ENCODE measurements at places on chromosomes 12 and 14.

- no peak for DNase-seq
Measured at GRCh38 chr12:9730011-9730410, 2.9 kb downstream of the CLECL1 start.

GRCh38 chr14:26765768-26766520, 168.1 kb upstream of the NOVA1 start:
- no peak for DNase-seq

DNA sequence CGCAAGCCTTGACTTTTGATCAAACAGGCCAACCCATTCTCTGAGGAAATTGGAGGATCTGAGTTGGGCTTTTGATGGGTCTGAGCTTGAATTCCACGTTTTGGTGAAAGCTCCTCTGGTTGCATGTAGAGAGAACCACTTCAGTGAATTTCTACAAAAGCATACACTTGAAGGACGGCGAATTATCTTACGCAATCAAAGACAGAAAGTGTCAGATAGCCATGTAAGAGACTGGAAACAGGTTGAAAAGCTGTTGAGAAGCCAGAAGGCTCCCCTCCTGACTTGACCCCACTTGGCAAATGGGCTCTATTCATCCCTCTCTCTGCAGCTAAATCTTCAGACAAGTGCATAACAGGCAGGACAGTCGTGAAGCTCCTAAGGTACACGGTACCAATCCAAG, 809.1 kb downstream of the BCL11B start:
- DNase-seq: no peak

GRCh38 chr12:59808317-59808910, 212.6 kb downstream of the SLC16A7 start:
- DNase-seq: no peak

- no peak for DNase-seq
Measured at GRCh38 chr12:96233939-96234461, 39.8 kb downstream of the ELK3 start.

DNA sequence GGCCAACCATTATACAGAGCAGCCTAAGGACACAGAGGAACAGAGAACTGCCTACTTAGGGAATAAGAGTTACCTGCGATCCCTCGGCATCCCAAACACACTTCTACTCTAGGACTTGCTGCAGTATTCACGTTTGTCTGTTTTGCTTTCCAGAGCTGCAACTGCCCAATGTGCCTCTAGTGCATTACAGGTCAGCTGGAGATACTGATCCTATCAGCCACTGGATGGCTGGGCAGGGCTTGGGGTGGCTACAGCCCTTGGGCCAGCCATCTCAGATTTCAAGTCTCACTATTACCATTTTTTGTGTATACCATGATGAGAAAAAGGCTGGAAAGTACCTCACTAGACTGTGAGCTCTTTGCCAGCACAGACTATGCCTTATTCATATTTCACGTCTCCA, 4.6 kb downstream of the ARF3 start:
- no peak for DNase-seq

- no peak for DNase-seq
Measured at GRCh38 chr14:24721775-24722174, 87.8 kb upstream of the GZMB start.

- peak; percentile 40 for DNase-seq
Measured at GRCh38 chr12:131950182-131950913, 606 bp downstream of the EP400 start.

- no peak for DNase-seq
Measured at GRCh38 chr12:77521508-77522115, 309.1 kb upstream of the NAV3 start.

DNA sequence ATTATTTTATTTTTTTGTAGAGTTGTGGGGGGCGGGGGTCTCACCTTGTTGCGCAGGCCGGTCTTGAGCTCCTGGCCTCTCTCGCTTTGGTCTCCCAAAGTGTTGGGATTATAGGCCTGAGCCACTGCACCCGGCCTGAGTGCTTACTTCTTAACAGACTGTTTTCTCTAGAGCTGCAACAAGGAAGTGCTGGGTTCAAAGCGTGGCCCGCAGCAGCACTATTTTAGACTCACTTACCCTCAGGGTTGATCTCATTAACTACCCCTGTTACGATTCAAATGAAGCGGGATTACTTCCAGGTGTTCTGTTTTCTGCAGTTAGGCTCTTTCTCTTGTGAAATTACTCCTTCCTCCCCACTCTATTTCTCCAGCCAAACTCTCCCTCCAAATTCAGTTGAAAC, 8.7 kb downstream of the A2ML1 start:
- DNase-seq: no peak

DNA sequence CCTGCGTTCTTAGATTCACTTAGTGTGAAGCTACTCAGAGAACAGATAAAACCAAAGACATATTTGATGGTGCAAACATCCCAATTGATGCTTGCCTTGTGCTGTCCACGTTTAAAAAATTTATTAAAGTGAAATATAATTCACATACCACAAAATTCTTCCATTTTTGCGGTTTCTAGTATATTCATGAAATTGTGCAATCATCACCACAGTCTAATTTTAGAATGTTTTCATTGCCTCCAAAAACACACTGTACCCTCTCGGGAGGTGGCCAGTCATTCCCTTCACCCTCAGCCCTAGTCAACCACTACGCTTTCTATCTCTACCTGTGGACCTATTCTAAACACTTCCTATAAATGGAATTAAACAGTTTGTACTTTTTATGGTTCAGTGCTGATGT, 1109.2 kb downstream of the FLRT2 start:
- DNase-seq: no peak

- no peak for DNase-seq
Measured at GRCh38 chr14:44297437-44297836, 209.6 kb downstream of the FSCB start.

GRCh38 chr12:92971859-92972524, 42.9 kb upstream of the EEA1 start:
- DNase-seq: no peak

DNA sequence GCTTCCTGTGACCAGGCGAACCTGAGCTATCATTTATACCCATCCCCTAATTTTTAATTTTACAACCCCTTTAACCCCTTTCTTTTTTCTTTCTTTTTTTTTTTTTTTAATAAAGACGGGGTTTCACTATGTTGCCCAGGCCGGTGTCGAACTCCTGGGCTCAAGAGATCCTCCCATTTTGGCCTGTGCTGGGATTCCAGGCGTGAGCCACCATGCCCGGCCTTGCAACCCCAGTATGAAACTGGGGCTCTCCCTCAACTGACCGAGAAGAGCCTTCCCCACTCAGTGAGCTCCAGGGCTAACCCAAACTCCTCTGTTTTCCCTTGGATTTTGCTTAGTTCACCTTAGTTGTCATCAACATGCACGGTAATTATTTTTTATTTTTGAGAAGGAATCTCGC, 992 bp downstream of the CPSF2 start:
- DNase-seq: no peak

GRCh38 chr14:35298351-35298750, 6.2 kb downstream of the PSMA6 start:
- DNase-seq: no peak

DNA sequence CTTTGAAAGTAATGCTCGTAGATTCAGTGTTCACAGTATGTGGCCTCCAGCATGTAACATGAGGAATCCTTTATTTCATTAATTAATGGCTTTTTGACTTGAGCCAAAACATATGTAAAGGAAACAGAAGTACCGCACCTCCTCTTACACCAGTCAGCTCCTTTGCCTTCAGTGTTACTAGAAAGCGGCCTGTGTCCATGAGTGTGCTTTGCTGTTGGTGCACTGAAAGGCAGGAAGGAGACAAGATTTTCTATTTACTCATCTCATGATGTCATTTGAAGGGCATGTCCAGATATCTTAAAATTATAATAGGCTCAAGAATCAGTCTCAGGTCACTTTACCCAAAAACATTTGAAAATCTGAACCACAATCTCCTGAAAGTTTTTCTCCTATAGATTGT, 9.9 kb upstream of the CCT2 start:
- DNase-seq: no peak

DNA sequence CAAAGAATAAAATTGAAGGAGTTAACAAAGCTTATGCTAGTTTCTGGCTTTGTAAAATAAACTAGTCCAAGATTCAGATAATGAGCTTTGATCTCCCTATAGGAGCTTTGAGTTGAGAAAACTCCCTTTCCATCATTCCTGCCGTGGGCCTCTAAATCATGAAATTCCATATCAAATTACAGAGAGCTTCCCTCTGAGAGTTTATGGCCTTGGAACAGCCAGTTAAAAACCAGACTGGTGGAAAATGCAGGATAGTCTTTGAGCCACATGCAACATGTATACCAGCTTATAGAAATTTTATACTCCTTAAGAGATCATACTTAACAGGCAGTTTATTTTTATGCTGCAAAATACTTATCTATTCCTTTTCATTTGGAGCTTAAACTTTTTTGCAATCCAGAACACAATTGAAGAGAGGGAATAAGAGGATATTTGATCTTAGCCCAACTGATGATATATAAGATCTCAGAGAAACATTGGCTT, 175.8 kb upstream of the ATP2B1 start:
- DNase-seq: no peak

DNA sequence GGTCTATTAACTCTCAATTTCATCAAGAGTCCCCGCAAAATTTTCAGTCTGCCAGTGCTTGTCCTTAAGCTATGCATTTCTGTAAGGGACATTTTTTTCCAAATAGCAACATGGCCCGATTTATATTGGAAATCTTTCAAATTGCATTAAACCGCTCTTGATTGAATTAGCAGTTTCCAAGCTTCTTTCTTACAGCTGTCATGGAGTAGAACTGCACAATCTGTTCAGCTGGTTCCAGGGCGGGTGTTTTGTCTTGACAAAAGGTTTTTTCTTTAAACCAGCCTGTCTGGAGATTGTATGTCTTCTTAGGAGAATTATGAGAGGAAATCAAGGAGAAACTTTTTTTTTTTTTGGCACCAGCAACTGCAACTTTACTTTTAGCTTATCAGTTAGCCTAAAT, 185.8 kb downstream of the ALG10B start:
- no peak for DNase-seq

DNA sequence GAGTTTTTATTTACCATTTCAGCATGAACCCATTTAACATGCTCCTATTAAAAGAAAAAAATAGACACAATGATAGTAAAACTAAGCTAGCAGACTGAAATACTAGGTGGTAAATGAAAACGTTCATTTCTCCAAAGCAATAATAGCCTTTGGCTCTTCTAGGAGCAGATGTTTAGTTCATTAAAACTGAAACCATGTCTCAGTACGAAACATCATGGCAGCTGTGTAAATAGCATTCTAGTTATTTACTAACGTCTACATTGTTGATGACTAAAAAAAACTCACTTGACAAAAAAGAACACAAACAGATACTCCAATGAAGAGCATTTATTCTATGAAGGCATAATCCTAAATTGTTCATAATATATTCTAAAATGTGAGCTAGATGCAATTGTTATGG, 17.9 kb downstream of the RECQL start:
- DNase-seq: no peak

- peak; percentile 1 for DNase-seq
Measured at GRCh38 chr12:45543887-45544286, 185.6 kb upstream of the ARID2 start.

DNA sequence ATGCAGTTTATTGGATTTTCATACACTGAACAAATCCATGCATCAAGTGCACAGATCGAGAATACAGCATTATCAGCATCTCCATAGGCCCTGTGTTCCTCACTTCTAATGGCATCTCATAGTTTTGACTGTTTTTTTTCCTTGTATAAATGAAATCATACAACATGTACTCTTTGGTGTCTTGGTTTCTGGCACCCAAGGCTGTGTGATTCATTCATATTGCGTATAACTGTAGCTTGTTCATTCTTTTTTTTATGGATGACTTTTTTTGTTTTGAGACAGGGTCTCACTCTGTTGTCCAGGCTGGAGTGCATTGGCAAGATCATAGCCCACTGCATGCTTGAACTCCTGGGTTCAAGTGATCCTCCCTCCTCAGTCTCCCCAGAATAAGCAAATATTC, 14.3 kb downstream of the RASSF8 start:
- DNase-seq: no peak

GRCh38 chr12:6724409-6724797, 557 bp downstream of the COPS7A start:
- DNase-seq: no peak

- DNase-seq: no peak
Measured at GRCh38 chr12:98863167-98863566, 218.1 kb downstream of the APAF1 start.

DNA sequence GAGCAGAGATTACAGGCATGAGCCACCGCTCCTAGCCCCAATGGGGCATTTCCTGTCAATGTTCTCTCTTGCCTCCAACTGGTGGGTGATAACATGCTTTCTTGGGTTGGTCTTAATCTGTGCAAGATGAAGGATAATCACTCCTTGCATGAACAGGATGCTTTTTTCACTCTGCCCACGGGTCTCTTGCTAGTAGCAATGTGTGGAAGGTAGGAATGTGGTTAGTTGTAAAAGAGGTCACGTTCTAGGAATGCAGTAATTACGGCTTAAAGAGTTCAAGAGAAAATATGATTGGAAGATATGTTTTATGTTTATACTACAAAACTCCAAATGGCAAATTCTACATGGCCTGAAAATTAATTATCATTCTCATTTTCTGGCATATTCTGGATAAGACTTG, 10.5 kb downstream of the RNASE10 start:
- no peak for DNase-seq

All from stimulated activated CD4-positive, alpha-beta T cell treated with anti-CD3 and anti-CD28 coated beads, TNF-alpha, amount 100 ng/mL, for 4 hours (primary cell).